ENCODE measurements at places on chromosomes 7 and 10.

DNA sequence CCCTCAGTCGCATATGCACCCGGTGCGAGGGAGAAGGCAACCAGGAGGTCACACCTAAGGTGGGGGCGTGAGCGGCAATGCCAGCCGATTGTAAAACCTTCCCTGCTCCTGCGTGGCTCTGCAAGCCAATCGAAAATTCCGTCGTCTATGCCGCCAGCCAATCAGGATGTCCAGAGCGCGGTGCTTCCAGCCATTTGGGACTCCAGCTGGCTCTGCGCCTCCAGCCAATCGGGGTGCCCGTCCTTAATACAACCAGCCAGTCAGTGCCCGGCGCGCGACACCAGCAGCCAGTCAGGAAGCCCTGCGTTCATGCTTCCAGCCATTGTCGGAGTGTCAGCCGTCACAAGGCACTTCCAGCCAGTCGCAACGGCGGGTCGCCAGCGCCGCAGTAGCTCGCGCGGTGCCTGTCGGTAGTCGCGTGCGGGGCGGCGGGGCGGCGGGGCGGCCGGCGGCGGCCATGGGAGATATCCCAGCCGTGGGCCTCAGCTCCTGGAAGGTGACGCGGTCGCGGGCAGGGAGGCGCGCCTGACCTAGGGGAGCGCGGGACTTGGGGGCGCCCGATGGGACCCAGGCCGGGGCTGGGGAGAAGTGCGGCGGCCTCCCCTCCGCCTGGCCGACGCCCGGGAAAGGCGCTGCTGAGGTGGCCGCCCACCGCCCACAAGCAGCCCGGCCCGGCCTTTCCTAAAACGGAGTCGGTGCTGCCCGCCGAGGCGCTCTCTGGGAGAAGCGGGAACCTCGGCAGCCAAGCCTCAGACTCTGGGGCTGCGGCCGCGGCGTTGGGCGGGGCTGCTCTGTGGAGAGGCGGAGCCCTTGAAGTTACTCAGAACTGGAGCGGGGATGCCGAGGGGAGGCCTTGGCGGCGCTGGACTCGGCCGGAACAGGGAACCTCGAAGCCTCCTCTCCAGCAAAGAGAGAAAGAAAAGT lies at the start of gene AKR1E2:
Gene AKR1E2 (plus strand): TSS at position 340 of the 924 bp plus-strand sequence. CDS start 118 bp downstream, at position 458.
- DNase-seq, result peak; percentile 70

GRCh38 chr7:36127075-36127740 lies 25.8 kb upstream of the EEPD1 start:
- DNase-seq, result no peak

DNA sequence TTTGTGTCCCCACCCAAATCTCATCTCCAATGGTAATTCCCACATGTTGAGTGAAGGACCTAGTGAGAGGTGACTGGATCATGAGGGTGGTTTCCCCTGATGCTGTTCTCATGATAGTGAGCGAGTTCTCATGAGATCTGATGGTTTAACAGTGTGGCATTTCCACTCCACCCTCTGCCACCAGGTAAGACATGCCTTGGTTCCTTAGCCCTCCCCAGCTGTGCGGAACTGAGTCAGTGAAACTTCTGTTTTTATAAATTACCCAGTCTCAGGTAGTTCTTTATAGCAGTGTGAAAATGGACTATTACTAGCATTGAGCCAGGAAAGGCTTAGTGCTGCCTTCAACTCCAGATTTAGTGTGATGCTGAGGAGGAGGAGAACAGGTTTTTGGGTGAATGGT lies 222.2 kb downstream of the ADRA2A start:
- DNase-seq, result no peak

DNA sequence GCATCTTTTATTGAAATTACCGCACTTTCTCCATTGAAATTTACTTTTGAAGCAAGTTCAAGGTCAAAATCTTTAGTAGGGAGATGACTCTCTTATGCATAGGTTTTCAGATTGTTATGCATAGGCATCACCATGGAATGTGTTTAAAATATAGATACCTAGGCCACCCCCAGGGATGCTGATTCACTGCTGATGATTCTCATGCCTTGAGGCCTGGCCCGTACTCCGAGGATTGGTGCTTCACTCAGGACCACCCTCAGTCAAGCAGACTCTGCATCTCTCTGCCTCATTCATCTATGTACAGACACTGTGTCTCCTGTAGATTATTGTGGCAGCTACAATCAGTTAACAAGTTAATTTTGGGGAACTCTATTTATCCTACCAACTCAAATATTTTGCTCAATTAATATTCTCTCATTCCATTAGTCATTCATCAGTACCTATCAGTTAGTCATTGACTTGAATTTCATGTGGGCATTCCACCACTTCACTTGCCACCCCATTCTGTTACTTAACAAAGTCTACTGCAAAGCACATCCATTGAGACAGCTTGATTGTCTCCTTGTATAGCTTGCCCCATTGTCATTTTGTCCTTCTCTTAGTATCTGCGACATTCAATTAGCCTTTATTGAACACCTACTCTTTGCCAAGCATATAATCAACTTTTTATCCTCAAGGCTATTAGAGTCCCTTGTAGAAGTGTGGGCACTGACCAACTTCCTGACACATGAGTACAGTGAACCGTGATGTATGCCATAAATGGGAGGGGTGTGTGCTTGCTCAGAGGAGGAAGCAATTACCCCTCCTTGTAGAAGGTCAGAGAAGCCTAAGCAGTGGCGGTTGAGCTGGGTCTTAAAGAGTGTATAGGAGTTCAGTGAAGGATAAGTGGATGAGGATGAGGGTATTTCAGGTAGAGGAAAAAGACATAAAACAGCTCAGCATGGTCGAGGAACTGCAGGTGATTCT lies 255.6 kb upstream of the BMPER start:
- DNase-seq, result no peak

- no peak for DNase-seq
Observed at GRCh38 chr7:102973096-102973802, 60.4 kb downstream of the LRRC17 start.

- DNase-seq, result no peak
Observed at GRCh38 chr7:148276314-148277041, 314.1 kb upstream of the C7orf33 start.

DNA sequence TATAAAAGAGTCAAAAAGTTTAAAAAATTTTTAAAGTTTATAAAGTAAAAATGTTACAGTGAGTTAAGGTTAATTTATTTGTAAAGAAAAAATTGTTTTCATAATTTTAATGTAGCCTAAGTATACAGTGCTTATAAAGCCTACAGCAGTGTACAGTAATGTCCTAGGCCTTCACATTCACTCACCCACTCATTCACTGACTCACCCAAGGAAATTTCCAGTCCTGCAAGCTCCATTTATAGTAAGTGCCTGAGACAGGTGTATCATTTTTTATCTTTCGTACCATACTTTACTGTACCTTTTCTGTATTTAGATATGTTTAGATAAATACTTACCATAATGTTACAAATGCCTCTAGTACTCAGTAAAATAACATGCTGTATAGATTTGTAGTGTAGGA lies 269.7 kb upstream of the PHF14 start:
- DNase-seq, result no peak

GRCh38 chr10:71581376-71581775 lies 138.2 kb downstream of the C10orf105 start:
- no peak for DNase-seq

DNA sequence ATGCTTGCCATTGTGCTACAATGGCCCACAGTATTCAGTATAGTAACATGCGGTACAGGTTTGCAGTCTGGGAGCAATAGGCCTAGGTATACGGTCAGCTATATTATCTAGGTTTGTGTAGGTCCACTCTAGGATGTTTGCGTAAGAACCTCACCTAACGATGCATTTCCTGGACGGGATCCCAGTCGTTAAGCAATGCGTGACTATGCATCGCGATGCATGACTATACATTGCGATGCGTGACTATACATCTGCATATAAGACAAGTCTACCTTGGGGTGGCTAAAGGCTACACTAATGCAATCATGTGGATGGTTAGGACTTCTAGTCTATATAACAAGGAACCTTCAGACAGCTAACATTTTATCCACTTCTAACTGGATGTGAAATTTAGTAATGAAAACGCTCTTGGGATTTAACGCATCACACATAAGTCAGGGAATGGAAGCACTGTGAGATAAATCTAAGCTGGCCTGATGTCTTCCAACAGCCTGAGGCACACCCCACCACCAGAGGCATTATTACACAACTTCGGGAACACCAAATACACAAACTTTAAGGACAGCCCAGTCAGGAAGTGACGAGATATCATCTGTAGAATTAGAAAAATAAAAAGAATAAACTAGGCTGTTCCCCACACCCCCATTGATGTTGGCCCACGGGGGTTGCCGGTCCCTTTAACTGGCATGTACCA lies 9.2 kb downstream of the GNA12 start:
- DNase-seq, result no peak

GRCh38 chr7:89247207-89247606 lies 451.7 kb upstream of the TEX47 start:
- DNase-seq, result no peak

DNA sequence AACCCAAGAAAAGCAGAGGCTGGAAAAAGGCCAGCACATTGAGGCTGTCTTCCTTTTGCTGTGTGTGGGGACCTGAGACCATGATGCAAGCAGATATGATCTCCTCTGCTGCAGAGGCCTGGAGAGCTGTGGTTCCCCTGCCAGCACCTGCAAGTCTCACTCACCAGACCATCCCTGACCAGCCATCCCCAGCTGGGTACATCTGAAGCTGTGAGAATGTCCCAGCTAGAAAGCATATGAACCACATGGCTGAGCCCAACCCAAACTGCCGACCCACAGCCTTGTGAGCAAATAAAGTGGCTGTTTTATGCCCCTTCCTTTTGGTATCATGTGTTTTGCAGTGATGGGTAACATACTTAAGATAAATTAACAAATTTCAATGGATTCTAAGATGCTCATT lies 114.9 kb downstream of the DYNC2I1 start:
- no peak for DNase-seq

DNA sequence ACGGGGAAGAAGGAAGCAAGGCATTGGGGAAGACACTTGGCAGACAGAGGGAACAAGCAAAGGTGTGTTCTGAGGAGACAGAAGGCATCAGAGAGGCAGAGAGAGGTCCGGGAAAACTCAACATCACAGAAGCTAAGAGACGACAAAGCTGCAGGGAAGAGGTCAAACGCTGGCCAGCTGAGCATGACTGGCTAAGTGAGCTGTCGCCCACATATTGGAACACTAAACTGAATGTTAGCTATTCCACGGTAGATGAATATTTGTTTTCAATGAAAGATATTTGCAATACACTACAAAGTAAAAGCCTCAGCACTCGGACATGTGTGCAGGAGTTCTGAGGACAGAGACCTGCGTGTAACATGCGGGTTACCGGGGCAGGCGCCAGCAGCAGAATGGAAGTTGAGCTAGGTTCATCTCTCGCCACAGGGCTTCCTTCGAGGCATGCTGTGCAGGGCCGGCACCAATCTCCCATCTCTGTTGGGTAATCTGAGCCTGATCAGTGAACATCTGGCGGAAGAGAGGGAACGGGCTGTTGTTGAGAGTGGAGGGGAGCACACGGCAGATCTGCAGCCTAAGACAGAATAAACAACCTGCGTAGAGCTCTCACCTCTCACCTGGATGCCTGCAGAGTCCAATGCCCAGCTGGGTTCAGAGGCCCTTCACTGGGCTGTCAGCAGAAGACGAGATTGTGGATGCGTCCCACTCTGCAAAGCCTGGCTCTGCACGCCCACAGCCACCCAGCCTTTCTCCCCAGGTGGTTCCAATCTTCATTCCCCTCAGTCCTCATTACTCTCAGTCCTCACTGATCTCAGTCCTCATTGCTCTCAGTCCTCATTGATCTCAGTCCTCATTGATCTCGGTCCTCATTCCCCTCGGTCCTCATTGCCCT lies 35.9 kb downstream of the INSIG1 start:
- no peak for DNase-seq

DNA sequence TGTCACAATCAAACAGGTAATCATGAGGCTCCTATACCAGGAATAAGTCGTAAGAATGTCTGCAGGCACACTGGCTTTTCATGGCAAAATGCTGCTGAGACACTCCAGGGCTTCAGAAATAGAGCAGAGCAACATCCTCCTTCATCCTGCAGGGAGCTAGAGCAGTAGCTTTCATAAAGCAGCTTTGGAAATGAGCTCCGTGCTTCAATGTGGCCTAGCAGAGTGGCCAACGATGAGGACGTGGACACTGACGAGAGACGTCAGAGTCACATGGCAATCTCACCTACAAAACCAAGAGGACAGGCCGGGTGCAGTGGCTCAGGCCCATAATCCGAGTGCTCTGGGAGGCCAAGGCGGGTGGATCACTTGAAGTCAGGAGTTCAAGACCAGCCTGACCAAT lies 9.8 kb downstream of the COBL start:
- no peak for DNase-seq

DNA sequence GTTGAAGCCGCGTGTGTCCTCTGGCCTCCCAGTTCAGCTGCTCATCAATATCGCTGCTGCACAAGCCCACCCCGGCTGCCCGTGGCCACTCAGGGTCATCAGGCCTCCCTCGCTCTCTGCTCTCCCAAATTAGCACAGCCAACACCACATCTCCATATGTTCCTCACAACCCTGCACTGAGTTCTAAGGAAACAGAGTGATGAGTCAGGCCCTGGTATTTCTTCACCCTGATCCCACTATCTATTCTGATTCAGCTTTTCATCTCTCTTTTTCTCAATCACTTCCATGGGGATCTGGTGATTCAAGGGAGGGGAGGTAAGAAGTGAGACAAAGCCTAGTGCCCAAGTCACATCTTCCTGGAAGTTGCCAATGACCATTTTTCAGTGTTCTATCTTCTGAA lies 23.8 kb downstream of the CYTH3 start:
- peak; percentile 60 for DNase-seq

- DNase-seq, result no peak
Observed at GRCh38 chr10:86376852-86377796, 10.5 kb upstream of the GRID1 start.

GRCh38 chr10:49664006-49664841 lies 15.2 kb upstream of the C10orf53 start:
- no peak for DNase-seq

DNA sequence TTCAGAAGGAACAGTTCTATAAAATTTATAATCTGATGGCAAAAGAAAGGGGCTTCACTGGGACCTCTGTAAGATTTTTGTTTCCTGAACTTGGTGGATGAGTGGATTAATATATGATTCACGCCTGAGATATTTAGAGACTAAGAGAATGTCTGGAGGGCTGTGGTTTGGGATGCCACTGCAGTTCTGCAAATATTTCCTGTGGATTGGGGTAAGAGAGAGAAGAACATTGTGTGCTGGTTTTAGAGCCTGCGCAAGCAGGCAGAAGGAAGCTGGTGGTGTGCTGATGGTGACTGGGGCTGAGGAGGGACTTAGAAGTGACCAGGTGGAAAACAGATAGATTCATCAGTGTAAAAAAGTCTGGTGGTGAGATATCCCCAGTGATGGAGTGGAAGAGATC lies 87.0 kb downstream of the SUGCT start:
- DNase-seq, result peak; percentile 89

GRCh38 chr10:6465854-6466601 lies 114.0 kb downstream of the PRKCQ start:
- DNase-seq, result no peak

DNA sequence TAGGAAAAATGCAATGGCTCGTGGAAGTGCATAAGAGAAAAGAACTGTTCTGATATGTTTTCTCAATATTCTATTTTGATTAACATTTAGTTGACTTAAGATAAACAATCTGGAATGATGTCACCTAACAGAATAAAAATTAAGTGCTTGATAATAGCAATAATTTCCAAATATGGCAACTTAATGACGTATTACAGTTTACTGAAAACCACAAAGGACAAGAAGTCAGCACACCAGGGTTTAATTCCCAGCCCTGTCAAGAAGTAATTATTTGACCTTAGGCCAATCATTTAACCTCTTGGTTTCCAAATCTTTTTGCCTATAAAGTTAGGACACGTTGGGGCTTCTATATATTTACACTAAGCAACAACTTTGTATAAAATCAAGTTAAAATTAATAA lies 95.7 kb downstream of the CABCOCO1 start:
- no peak for DNase-seq
